ENCODE measurements at places on chromosomes 11 and 22.

DNA sequence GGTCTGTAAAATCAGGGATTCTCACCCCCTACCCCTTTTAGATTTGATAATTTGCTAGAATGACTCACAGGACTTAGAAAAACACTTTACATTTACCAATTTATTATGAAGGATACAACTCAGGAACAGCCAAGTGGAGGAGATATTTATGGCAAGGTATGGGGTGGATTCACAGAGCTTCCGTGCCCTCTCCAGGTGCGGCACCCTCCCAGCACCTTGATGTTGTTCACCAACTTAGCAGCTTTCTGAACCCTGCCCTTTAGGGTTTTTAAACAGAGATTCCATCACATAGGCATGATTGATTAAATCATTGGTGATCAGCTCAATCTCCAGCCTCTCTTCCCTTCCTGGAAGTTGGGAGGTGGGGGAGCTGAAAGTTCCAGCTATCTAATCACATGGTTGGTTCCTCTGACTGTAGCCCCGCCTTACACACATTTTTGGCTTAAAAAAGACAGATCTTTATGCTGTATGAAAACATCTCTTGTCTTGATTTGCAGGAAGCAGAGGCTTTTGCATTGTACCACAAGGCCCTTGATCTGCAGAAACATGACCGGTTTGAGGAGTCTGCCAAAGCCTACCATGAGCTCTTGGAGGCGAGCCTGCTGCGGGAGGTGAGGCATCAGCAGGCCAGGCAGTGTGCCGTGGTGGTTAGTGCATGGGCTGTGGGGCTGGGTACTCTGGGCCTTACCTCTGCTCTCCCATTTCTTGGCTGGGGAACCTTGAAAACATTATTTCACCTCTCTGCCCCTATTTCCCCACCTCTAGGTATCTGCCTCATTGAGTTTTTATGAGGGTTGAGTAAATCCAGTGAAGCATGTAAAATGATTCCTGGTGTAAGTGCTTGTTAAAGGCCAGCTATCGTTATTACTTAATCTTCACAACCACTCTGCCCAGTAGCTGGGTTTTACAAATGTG lies 27.0 kb downstream of the CABIN1 start:
- DNase-seq: no peak

DNA sequence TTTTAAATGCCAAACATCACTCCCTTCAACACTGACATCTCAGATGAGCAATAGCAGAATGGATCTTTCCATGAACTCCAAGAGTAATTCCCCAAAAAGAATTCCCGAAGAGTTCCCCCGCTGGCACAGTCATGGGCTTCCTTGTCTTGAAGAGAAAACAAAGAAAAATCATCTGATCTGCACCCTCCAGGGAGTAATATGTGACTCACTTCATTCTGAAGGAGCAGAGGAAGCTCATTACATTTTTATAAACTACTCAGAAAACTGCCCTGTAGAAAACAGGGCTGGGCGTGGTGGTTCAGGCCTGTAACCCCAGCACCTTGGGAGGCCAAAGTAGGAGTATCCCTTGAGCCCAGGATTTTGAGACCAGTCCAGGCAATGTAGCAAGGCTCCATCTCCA lies 35.7 kb downstream of the CELSR1 start:
- DNase-seq: no peak

DNA sequence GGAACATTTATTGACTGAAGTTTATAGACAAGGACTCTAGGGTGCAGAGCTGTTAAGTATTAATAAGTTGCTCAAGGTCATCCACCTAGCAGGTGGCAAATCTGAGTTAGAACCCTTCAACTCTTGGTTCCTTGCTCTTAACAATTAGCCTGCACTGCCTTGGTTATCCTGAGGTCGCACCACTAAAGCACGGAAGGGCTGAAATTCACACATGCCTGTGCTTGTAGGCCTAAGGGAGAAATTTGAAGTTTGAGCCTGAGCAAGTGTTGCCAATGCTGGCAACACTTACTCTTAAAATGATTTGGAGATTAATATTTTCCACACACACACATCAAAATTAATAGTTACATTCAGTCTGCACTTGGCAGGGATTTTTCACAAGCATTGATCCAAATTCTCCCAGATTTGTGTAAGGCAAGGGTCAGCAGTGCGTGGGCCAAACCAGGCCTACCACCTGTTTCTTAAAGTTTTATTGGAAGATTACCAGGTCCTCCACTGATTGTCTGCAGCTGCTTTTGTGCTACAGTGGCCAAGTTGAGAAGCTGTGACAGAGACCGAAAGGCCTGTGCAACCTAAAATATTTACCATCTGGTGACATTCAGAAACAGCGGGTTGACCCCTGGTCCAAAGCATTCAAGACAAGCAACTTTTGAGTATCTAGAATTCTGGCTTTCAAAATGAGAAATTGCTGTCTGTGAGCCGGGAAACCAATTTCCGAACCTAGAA lies 16.3 kb downstream of the APOL5 start:
- no peak for DNase-seq

DNA sequence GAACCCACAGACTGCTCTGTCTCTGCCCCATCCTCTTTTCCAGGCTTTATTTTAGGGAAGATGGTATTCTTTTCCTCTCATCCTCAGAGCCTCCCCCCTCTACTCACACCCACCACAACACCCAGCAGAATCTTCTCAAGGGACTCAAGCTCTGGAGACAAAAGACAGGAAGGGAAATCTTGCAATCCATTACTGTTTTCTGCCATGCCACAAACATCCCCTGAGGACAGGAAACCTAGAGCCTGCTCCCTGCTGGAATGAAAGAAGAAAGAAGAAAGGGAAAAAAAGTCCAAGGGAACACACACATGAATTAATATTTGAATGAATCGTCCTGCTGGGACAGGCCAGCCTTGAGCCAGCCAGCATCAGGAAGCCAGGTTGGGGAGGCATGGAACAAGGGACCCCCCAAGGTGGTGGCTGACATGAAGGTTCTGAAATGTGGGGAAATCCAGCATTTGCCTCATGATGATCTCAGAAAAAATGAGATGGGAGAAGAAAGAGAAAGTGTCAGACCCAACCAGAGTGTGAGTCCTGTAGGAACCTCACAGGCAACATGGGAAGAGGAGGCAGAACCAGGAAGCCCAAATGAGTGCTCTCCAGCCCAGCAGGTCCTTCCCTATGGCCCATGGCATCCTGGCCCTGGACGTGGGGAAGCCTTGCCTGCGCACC lies 34.0 kb downstream of the SLCO2B1 start:
- no peak for DNase-seq

GRCh38 chr22:49446759-49447710 lies 380.6 kb downstream of the BRD1 start:
- peak; percentile 8 for DNase-seq

DNA sequence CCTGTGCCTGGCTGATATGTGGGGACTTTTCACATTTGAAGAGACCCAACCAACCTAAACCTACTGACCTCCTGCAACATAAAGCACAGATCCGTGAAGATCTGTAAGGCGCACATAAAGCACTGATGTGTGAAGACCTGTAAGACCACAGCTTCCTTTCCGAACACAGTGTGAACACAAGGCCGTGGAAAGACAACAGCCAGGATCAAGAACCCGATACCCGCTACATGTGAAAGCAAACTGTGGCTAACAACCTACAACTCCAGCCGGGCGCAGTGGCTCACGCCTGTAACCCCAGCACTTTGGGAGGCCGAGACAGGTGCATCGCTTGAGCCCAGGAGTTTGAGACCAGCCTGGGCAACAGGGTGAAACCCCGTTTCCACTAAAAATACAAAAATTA lies 17.6 kb upstream of the PPFIA1 start:
- DNase-seq: no peak

DNA sequence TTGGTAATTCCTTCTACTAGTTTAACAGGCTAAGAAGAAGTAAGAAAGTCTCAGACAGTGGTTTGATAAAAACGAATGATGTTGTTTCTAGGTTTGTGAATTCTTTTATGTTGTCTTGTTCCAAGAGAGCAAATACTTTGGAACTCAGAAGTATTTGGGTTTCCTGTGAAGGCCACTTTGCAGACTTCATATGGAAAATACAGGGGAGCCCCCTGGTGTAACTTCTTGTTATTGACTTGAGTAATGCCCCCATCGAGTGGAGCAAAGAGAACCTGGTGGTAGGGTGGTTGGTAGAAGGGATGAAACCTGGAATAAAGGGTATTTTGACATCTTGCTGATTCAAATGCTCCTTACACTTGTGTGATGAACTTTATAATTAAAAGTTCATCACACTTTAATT lies 40.0 kb upstream of the PTH start:
- no peak for DNase-seq

GRCh38 chr11:13091373-13091772 lies 82.3 kb downstream of the RASSF10 start:
- no peak for DNase-seq

- no peak for DNase-seq
Measured at GRCh38 chr11:61862714-61863547, 28.4 kb downstream of the FADS3 start.

GRCh38 chr11:7657306-7658025 lies 15.8 kb downstream of the CYB5R2 start:
- DNase-seq: no peak

DNA sequence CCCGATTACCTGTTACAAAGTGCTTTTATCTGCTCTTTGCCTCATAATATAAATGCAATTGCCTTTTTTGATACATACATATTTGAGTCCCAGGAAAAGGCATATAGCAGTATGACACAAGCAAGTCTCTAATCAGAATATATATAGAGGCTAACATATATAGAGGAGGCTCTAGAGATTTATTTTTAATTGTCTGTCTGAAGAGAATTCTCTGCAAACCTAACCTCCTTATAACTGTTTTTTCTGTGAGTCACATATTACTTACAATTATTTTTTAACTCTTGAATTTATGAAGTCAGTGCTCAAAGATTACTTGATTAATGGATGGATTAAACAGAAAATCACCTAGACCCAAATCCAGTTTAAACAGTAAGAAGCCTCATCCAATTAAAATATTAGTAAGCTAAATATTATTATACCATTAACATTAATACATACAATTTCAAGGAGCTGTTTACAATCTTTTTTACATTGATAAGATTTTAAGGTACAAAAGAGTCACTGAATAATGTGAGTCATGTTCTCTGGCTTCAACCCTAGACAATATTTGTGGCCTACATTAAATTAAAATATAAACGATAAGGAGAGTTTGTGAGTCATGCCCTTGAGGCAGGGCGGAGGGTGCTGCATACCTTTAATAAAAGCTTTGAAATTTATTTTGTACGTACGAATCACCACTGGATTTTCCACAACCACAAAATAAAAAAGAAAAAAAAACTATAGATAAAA lies 19.2 kb upstream of the MMP13 start:
- no peak for DNase-seq

- DNase-seq: peak; percentile 14
Measured at GRCh38 chr11:20599221-20600019, at the start of gene SLC6A5. TSS of gene SLC6A5 (plus strand) at chr11:20599608. CDS start at chr11:20599673, 65 bp downstream.

- DNase-seq: no peak
Measured at GRCh38 chr11:93080146-93080759, 110.8 kb downstream of the MTNR1B start.

- no peak for DNase-seq
Measured at GRCh38 chr11:45318516-45318915, 32.4 kb upstream of the SYT13 start.

DNA sequence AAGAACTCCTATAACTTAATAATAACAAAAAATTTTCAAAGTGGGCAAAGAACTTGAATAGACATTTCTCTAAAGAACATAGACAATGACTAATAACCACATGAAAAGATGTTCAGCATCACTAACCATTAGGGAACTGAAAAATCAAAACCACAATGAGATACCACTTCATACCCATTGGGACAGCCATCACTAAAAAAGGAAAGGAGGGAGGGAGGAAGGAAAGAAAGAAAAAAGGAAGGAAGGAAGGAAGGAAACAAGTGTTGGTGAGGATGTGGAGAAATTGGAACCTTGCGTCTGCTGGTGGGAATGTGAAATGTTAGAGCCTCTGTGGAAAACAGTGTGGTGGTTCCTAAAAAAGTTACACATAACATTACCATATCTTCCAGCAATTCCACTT lies 55.8 kb downstream of the MS4A13 start:
- no peak for DNase-seq

- DNase-seq: peak; percentile 4
Measured at GRCh38 chr11:88231894-88232482, 56.7 kb upstream of the RAB38 start.

DNA sequence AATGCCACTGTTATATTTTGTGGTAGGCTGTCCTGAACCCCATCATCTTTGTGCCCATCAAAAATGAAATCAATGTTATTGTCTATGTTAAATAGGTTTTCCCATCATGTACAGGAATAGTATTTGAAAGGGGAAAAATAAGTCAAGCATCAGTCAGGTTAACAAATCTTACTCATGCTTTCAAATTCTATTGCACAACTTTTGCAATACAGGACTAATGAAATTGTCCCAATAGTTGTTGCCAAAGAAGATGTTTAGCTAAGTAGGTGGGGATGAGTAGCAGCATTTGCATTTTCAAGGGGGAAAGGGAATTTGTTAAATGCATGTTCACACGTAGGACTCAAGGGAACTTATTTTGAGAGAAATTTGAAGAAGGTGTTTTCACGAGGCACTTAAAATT lies 962.1 kb downstream of the JRKL start:
- DNase-seq: no peak

DNA sequence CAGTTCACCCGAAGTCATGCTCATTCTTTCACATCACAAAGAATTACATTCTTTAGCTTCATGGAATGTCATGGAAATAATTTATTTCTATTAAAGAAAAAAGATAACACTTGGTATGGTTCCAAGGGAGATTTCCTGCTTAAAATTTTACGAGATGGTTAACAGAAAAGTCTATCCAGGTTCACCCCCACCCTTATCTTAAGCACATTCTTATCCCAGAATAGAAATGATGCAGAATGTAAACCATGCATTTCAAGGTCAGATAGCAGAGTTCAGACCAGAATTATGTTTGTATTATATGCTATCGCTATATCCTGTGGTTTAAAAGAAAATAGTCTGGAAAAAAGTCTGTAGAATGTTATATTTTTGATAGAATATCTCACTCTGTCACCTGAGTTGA lies 58.7 kb downstream of the GAS2 start:
- DNase-seq: no peak

GRCh38 chr11:1228101-1228821 lies 5.4 kb downstream of the MUC5B start:
- DNase-seq: no peak

DNA sequence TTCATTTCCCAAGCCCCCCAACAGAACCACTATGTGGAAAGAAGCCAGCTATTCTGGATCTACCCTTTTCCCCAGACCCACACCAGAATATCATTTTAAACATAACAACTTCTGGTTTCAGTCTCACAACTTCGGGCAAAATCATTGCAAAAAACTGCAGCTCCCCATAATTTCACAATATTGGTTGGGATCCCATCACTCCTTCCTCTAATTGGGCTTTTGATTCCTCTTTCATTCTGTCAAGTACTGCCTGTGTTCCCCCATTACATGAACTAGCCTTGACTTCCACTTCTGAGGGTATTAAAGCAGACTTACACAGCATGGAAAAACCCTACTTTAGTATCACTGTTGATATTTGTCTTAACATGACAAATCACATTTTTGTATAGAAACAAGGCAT lies 4.1 kb upstream of the APOL3 start:
- DNase-seq: no peak
